ENCODE measurements at places on chromosomes 6 and 20.

GRCh38 chr6:45789238-45789637 is 226.4 kb downstream of the CLIC5 start:
- no peak for DNase-seq

- DNase-seq = no peak
These were observed 15.8 kb downstream of the NPEPL1 start for GRCh38 chr20:58708246-58708931.

DNA sequence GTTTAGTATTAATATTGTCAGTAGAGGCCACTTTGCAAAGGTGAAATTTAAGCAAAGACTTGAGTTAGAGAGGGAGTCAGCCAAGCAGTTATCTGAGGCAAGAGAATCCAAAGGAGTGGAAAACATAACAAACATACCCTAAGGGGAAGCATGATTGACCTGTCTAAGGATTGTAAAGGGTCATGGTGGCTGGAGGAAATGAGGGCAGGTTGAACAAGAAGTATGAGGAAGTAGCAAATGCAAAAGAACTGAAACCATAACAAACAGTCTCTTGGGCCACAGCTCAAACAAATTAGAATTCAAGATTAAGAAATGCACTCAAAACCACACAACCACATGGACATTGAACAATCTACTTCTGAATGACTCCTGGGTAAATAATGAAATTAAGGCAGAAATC is 103.2 kb downstream of the FBXO5 start:
- DNase-seq = no peak

- DNase-seq = no peak
These were observed 40.8 kb upstream of the ZNFX1 start for GRCh38 chr20:49318430-49319207.

GRCh38 chr6:112202639-112203341 is 51.6 kb downstream of the LAMA4 start:
- DNase-seq = no peak

DNA sequence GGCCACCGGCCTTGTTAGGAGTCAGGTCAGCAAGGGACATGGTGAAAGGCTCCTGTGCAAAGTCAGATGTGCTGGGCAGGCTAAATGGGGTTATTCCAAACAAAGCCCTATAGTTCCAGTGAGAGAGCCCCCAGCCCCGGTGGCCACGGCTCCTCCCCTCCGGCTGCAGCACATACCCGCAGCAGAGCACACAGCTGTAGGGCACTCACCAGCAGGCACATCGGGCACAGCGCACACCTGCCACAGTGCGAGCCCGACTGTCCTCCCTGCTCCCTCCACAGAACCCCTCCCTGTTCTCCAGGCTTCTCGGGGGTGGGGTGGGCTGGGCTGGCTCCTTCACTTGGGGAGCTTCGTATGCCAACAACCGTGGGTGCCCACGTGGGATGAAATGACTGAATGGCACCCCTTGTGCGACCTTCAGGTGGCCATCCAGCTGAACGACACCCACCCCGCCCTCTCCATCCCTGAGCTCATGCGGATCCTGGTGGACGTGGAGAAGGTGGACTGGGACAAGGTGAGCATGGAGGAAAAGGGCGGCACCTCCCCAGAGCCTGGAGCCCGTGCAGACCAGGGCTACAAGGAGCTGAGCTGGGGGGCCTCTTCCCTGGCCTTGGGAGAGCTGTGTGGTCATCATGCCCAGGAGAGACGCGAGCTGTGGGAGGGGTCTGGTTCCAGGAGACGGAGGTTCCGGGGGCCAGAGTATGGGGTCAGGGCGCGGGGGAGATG is 30.9 kb downstream of the PYGB start:
- no peak for DNase-seq

DNA sequence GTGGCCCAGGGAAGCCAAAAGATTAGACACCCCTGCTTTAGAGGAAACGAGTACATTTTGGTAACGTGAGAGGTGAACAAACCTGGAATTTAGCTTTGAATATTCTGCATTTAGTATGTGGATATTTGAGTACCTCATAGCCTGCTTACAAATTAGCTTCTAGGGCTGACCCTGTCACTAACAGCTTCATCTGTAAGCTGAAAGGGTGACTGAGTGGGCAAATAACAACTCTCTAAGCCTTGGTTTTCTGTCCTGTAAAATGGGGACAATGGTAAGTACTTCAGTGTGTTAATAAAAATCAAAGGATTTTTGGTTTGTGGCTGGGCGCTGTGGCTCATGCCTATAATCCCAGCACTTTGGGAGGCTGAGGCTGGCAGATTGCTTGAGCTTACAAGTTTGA is 8.4 kb upstream of the GUCA1B start:
- DNase-seq = no peak

GRCh38 chr20:63408684-63409046 is 47.5 kb upstream of the CHRNA4 start:
- DNase-seq = no peak

DNA sequence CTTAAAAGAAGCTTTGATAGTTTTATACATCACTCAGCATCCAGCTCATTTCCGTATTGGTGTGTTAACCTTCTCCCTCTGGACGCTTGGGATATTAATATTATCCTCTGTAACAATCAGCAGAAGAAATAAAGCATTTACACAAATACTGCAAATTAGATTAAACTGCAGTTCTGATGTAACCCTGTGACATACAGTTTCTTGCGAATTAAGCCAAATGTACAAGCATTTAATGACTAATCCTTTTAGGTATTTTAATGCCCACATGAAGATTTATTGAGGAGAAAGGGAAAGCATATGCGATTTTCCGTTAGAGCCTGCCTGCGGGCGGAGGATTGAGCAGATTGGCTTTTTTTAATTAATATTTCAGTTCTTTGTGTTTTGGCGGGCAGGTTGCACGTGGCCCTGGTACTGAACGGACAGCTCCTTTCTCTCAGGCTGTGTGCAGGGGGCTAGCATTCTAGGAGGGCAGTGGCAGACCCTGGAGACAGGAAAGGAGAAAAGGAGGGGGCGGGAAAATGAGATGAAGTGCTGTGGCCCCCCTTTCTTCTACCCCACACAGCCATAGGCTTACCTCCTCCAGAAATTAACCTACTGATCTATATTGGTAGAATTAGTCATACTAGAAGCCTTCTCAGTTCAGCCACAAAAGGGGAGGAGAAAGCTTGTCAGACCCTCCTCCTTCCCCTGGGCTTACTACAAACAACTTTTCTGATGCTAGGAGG is 14.1 kb upstream of the TFAP2D start:
- DNase-seq = no peak

GRCh38 chr6:3176562-3177355 is 19.4 kb upstream of the TUBB2A start:
- DNase-seq = peak; percentile 78
